ENCODE measurements at places on chromosomes 12 and 14.
A peak's percentile ranks its signal among the peaks of the same experiment; 100 is the strongest.

- peak; percentile 96 for DNase-seq
These were observed 26.2 kb upstream of the PPM1A start for GRCh38 chr14:60222820-60223219.

- no peak for DNase-seq
These were observed 3.9 kb downstream of the DLK1 start for GRCh38 chr14:100730581-100730980.

DNA sequence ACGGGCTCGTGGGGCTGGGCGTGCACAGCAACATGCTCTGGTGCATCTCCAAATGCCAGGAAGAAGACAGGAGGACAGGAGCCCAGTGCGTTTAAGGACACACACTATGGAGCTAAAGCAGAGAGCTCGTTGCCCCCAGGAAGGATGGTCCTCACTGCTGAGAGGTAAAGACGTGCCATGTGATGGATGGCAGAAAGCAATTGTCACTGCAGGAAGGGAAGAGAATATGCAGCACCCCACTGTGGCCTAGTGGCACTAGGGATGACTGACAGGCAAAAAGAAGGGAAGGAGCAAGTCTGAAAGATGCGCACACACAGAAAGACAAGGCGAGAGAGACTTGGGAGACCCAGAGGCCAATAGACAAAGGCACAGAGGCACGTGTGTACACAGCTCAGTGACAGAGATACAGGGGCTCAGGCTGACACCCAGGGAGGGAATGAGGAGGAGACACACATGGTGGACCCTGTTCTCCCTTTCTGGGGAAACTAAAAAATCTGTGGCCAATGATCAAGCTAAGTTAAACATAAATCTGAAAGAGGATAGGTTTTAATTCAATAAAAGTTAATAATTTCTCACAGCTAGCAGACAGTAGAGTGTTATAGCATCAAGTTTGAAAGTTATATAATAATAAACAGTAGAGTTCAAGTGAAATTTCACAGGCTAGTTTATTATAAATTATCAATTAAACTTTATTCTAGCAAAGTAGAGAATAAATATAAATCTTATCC lies 78.8 kb downstream of the CRACR2A start:
- DNase-seq = no peak

- no peak for DNase-seq
These were observed 25.4 kb upstream of the HMGA2 start for GRCh38 chr12:65798918-65799317.

DNA sequence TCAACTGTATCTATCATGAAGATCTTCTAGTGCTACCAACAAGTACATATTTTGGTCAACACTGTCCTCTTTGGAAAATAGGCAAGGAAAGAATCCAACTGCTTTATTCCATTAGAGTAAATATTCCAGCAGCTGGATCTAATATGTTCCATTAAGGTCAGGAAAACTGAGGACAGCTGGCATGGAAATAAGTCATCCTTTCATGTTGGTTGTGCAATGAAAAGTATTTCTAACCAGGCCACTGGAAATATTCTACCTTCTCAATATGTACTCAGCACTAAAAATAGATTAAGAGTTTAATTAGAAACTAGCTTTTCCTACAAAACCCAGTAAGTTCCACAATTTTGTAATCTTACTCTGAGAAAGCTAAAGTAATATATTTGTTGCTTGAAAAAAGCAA lies 19.6 kb downstream of the HIGD1C start:
- no peak for DNase-seq

DNA sequence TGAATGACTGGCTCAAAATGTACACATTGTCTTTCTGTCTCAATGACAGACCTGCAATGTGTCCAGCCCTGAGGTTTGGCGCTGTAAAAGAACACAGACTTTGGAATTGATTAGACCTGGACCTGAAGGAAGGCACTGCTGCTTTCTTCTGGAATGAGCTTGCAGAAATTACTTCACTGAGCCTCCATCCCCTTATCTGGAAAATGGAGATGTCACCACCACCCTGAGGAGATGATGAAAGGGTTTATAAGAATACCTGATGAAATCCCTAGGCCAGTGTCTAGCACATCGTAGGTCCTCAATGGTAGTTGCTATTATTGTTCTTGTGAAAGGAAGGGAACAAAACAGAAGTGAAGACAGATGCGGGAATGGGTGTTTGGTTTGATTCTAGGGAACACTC lies 9.7 kb upstream of the WSB2 start:
- DNase-seq = no peak

GRCh38 chr12:48822139-48822538 lies 3.8 kb downstream of the CACNB3 start:
- no peak for DNase-seq

GRCh38 chr12:108498136-108498535 lies 16.9 kb upstream of the FICD start:
- DNase-seq = no peak

GRCh38 chr14:74257078-74257940 lies 18.1 kb downstream of the VSX2 start:
- DNase-seq = no peak

DNA sequence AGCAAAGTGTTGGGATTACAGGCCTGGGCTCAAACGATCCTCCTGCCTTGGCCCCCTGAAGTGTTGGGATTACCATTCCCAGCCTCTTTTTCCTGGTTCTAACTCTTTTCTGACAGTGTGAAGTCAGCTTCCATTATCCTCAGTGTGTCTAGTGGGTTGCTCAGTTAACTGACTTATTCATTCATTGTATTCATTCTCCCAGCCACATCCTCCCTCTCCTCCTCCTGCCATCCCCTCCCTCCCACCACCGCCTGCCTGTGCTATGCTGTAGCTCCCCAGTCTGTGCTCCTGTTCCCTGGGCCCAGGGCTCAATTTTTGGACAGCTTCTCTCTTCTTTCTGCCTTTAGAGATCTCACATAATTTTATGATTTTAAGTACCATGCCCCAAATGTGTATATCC lies 19.4 kb downstream of the ATP6V0A2 start:
- DNase-seq = no peak

DNA sequence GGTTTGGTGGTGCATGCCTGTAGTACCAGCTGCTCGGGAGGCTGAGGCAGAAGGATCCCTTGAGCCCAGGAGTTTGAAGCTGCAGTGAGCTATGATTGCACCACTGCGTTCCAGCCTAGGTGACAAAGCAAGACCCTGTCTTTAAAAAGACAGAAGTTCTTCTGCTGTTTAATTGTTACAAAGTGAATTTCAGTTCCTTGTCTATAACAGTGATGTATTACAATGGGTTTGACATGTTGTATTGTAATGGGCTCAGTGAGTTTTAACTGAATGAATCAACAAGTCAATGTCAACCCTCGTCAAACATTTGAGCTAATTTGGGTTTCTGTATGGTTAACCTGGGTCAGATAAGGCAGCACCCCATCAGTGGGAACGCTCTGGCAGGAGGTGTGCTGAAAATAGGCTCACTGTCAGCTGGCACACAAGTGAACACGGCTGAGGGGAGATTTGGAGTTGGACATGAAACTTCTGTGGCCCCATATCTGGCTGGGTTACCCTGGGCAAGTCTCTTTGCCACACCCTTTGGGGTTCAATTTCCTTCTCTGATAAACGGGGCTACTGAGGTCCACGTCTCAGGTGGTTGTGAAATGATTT lies 14.0 kb upstream of the TRPV4 start:
- no peak for DNase-seq

DNA sequence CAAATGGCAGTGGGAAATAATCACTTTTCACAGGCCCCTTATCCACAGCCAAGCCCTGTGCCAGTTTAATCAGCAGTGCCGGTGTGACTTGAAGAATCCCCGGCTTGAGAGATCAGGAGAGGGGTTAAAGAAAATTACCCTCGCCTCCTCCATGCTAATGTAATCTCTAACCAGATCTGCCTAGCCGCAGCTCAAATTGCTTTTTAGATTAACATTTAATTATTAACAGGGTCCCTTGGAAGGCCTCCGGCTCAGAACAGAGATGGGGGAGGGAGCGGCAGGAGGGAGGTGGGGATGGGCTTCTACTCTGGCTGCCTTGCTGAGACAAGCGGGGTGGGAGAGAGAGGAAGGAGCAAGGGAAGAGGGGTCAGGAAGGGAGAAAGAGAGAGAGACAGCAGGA lies 24.0 kb downstream of the FAM222A start:
- DNase-seq = no peak

DNA sequence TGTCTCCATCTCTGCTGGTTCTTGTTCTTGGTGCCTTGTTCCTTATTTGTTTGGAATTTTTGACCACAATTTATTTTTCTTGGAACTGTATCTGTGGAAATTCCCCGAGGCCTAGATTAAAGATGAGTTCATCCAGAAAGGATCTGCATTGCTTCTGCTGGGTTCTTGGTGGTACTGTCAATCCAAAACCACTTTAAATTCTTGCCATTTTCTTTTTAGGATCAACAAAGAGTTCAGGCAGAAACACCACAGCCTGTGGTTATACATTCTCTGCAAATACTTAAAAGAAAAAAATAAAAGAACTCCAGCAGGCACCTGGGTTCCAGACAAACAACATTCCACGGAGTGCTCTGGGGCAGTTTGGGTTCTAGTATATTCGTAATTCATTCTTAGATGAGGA lies 6.0 kb upstream of the VAMP1 start:
- DNase-seq = no peak

GRCh38 chr12:124750787-124751471 lies 112.7 kb downstream of the SCARB1 start:
- DNase-seq = no peak

DNA sequence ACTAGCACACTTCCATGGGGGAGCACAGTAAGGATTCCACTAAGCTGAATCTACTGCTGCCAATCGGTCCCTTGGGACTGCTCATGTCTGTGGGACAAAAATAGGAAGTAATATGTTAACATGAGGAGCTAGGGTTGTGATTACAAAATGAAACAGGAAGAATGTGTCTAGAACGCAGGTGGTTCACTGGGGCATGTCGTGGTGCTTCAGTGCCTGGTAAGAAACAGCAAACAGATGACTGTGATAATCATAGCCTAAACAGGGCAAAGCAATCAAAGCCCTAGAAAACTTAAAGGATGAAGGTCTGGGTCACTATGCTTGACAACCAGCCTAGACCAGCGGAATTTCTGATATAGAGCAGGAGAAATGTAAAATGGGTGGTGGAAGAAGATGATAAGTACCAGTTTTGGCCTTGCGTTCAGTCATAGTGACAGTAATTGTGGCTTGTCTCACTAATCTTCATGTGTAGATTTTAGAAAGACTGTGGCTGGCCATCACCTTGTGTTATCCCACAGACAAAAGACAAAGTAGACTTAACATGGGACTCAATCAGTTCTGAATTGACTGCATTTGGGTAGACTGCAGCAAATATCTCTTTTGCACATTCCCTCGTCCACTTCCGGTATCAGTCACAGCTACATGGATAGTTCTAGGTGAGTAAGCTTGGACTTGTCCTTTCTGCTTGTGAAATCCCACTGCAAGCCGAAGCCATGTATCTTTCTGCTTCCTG lies 51.4 kb downstream of the WASHC3 start:
- no peak for DNase-seq

DNA sequence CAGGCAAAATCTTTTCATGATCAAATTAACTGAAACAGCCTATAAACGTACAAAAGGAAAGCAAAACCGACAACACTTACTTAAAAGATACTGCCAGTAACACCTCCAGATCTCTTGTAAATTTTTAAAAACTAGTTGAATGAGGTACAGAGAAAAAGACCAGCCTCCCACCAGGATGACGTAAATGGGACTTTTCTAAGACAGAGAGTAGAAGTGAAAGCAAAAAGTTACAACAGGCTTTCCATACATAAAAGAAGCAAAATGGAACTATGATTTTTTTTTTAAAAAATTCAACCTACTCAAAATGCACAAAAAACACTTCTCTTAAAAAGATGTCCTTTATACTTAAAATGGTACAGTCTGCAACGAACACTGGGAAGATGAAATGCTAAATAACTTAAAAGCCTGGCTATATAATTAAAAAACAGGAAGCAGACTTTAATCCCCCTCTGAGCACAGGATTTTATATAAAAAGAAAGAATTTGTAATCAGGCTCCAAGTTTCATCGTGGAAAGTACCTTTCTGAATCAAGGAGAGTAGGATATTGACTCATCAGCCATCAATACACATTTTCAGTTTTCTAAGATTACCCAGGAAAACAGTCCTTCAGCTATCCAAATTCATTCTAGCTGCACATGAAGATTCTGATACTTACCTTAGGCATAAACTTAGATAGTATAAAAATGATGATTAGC lies 14.2 kb upstream of the MYO1A start:
- DNase-seq = no peak

- no peak for DNase-seq
These were observed 8.1 kb downstream of the GAPDH start for GRCh38 chr12:6542209-6543009.

DNA sequence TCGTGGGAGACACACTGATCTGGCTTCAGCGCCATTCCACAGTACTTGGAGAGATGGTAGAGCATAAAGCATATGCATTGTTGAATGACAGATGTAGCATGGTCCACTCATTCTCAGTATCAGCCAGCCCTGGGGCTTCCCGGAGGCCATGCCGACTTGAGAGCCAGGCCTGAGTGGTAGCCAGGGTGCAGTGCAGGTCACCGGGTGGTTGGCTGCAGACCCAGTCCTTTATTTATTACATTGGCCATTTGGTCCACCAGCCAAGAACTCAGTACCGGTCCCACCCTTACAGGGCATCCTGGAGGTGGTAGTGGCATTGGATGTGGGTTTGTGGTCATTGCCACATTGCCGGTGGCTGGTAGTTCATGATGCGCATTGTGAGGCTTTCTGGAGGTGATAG lies 121.6 kb upstream of the RTL1 start:
- no peak for DNase-seq

GRCh38 chr14:41521891-41522290 lies 84.8 kb upstream of the LRFN5 start:
- DNase-seq = no peak

GRCh38 chr12:94725375-94726168 lies 75.2 kb upstream of the TMCC3 start:
- no peak for DNase-seq
